ENCODE measurements at places on chromosomes 11 and 22. TPM values are rescaled to one million over a fixed set of nuclear protein-coding genes. Genes with fewer than 3 reads are reported as not detected.

DNA sequence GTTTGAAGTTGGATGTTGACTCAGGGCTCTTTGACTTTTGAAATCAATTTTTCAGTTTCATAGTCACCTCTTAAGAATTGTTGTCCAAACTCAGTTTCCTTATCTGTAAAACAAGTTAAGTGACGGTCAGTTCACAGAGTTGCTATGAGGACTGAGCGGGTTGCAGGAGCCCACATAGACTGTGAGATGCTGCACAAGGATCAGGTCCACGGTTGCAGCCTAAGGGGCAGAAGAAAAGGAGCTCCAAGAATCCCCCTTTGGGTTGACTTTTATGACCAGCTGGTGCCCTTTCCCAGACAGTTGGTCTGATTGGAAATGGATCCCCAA, 55.5 kb upstream of the TIMP3 start:
- DNase-seq, result no peak

DNA sequence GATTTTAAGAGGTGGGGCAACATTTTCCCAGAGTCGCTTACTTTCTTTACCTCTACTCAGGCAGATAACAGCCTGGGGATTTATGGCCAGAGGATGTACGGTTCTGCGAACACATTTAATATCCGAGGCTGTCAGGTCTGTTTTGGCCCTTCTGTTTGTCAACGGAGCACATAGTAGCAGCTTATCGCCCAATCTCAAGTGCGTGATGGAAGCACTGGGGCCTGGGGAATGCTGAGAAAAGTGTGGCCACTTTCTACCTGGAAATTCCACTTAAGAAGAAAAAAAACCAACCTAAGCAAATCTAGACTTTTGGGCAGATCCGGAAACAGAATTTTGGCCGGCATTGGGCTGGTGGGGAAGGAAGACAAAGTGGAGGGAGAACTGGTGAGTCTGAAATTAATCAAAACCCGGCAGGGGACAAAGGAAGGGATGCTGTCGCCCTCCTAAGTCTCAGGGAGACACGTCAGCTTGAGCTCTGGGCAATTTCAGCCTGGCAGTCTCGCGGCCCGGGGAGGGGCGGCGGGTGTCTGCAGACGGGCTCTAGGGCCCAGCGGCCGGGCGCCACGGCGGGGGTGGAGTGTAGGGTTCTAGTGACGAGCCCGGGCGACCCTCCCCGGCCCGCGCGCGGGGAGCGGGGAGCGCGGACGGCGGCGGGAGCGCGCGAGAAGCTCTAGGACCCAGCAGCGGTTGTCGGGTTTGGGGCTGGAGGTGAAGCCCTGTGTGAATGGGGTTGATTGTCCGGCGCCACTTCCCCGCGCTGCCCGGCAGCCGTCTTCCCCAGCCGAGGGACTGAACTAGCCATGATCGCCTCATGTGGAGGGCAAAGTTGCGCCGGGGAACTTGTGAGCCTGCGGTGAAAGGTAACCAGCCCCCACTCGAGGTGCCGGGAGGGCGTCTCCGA, at the start of gene AMOTL1:
Gene AMOTL1, plus strand, starts transcription at position 656 of the 901 bp plus-strand sequence. Its CDS starts 156 bp downstream, at position 812.
- peak; percentile 97 for DNase-seq

DNA sequence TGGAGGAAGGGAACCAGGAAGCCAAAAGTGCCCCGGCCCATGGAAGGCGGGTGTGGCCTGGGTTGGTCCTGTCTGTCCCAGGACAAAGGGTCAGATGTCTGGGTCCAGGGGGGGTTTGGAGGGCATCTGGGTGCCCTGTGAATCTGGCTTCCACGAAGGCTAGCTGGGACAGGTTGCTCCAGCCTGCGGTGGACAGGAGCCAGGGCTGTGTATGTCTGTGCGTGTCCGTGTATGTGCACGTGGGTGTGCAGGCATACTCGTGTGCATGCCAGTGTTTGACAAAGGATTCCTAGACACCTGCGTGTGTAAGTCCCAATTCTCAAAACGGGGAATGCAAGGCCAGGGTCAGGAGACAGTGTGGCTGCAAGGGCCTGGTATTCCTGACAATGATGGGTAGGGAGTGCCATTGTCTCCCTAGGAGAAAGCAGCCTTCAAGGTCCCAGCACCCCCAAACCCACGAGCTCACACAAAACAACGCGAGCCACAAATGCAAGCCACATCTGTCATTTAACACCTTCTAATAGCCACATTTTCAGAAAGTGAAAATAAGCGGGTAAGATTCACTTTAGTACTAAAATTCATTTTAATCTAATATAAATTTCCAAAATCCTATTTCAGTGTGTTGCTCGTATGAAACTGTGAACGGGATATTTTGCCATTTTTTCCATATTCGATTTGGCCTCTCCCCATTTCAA, 78.4 kb upstream of the WNT7B start:
- DNase-seq, result no peak

C22orf31 gene
- total RNA-seq, result not detected

GRCh38 chr11:57804466-57804865, 42.9 kb downstream of the CTNND1 start:
- DNase-seq, result no peak

DNA sequence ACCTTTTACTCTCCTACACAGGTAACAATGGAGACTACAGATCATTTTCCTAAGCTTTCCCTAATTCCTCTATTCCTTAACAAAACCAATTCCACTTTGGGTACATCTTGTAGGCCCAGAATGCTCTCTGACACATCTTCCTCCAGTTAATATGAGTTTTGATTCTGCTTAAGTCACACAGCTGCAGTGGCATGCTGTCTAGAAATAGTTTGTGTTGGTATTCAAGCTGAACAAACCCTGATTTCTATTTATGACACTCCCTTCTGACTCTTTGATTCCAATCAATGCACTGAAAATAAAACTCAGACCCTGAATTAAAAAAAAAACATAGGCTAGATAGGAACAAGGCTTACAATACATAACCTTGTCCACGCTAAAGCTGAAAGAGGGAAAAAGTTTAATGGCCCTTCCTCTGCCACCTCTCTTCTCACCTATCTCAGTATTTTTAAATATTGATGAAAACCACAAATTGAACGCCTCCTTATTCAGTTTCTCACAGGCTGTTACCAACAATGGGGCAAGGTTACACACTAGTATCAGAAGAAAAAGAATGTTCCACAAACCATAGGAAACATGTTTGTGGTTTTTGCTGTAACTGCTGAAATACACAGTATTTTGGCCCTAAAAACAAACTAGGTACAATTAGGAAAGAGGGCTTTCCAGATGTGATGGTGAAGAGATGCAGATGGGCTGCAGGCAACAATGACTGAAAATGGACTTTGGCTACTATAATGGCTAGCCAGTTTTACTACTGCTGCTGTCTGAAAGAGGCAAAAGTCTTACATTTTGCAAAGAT, 35.7 kb upstream of the GAB2 start:
- no peak for DNase-seq

GRCh38 chr22:24977370-24978221, 25.1 kb downstream of the KIAA1671 start:
- DNase-seq, result peak; percentile 91

DNA sequence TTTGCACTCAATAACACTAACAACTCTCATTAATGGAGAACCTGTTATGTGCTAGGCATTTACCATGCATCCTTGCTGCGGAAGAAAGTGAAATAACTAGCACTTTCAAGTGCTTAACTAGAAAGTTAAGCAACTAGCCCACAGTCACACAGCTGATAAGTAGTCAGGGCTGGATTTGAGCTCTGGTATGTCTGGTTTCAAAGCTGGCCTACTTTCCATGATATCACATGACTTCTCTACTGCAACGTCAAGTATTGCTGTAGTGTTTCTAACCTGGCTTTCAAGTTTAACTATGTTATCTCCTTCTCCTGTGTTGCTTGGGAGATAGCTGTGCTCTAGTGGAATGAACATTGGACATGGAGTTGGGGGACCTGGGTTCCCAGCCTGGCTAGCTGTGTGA, 12.1 kb downstream of the SLC15A3 start:
- peak; percentile 72 for DNase-seq

DNA sequence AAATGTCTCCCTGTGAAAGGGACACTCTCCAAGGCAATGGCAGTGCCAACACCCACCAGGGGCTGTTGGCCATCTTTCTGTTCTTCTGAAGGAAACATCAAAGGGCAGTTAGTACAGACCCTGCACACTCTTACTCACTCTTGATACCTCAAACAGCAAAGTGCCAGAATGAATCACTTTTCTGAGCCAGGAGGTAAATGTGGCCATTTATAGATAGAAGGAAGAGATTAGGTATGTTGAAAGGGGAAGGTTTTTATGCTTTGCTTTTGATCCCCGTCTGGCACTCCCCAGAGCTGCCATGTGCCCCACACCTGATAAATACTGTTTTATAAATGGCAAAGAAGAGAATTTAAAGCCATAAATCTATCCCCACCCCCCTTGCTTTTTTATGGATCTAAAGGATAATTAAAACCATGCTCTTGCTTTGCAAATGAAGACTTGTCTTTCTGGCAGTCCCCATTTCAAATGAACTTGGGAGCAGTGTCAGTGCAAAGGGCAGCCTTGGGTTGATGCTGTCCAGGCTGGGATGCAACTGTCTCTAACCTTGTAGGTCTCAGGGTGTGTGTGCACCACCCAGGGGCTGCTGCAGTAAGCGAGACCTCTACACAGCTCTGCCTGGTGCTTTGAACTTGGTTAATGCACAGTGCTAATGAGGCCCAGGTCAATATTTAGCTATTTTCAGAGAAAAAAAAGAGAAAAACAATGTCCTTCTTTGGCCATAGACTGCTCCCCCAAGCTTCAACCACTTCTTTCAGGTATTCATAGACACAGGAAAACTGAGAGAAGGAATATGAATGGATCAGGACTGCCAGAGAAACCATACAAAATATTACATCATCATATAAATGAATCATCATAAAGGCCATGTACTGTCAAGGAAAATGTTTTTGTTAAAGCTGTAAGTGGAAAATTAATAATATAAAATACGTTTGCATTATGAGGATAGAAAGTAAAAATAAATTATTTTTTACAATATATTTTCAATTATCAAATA, 207.5 kb downstream of the ETS1 start:
- no peak for DNase-seq

TSPAN18 gene
- total RNA-seq, result 20.5 TPM

DNA sequence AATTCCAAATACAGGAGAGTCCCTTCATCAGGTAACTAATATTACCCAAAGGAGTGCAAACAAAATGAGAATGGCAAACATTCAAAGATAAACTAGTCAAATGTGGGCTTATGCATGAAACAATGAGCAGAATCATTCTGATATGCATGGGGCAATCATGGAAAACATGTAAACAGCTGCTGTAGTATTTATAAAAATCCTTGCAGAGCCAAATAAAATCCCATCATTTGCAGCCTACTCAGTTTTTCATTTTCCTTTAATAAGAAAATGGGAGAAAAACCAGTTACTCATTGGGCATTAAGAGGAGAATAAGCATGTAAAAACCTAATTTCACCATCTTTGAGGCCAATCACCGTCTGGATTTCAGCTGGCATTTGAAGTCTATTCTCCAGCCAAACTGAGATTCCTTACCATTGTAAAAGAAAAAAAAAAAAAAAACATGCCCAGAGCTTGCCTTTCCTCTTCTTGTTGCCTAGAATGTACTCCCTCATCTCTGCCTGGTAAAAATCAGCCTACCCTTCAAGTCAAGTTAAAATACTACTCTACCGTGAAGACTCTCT, 249.1 kb downstream of the TTC28 start:
- no peak for DNase-seq

GALNT18 gene
- 137 TPM for total RNA-seq

- DNase-seq, result no peak
Observed at GRCh38 chr22:20026204-20026908, 5.4 kb downstream of the TANGO2 start.

DNA sequence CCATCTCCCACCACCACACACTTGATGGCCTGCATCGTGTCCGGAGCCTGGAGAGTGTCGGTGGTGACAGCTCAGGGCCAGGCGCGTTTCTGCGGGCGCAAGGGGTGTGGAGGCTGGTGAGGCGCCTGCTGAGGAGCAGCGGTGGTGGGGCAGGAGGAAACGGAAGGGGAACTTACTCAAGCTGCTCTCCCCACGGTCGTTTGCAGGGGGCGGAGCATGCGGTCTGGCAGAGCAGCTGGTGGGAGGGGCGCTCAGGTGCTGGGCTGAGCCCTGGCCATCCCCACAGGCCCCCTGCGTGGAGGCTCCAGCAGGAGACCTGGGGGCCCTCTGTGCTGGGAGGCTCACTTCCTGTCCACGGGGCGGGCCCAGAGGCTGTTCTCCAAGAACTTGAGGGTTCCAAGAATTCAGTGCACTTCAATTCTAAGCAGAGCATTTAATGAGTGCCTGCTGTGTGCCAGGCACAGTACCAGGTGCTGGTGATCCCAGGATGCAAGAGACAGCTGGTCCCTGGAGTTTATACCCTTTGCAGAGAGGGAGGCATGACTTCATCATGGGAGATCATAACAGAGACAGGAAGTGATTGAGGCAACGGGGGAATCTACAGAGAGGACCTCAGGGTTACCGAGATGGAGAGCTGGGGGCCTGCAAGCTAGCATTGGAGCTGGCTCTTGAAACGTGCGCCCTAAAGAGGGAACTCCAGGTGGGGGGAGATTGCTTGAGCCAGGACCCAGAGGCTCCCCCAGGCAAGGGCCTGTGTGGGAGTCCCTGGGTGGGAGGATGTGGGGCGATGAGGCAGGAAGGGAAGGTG, at the start of gene RAC2:
Gene RAC2, minus strand, starts transcription at position 156 of the 808 bp plus-strand sequence. Its CDS starts 121 bp downstream, at position 35.
- peak; percentile 53 for DNase-seq

DNA sequence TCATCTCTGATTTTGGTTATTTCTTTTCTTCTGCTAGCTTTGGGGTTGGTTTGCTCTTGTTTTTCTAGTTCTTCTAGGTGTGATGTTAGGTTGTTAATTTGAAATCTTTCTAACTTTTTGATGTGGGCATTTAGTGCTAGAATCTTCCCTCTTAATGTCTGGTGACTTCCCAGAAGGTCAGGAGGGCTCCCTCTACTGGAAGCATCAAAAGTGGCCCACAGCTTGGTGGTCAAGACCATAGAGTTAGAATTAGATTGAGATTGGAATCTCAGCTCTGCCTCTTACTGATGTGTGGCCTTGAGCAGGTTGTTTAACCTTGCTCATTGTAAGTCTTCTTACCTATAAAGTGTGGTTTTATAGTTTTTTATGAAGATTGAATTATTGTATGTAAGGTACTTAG, 99.3 kb downstream of the FDX1 start:
- no peak for DNase-seq

MMP1 gene
- total RNA-seq, result not detected

DNA sequence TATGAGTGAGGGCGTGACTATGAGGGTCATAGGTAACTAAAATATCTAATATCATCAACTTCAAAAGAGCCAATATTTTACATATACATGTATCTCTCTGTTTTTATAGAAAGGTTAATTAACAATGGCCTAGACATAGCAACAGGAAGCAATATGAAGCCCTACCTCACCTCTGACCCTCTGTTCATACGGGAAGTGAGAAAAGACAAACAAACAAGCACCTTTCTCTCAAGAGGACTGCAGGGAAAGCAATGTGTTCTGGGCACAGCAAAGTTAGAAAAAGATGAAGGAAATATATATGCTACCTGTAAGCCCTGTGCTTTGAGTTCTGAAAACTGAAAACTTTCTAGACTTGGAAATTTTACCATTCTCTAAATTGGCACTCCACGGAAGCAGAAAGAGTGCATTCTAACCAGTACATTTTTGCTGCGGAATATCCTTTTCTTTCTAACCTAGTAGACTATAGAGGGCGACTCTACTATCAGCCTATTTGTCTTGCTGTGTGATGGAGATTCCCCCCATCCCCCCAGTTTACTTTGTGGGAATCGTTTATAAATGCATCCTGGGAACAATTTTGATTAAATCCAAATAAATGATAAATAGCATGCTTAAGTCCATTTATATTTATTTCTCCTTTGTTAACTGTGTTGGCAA, 830.4 kb upstream of the FAT3 start:
- DNase-seq, result no peak

GRCh38 chr11:72725724-72726028, 26.5 kb downstream of the ARAP1 start:
- no peak for DNase-seq

Data from umbilical cord (tissue), 2 donors.